ENCODE measurements at places on chromosomes 5 and 9. TPM values are rescaled to one million over a fixed set of nuclear protein-coding genes. Genes with fewer than 3 reads are reported as not detected.

DNA sequence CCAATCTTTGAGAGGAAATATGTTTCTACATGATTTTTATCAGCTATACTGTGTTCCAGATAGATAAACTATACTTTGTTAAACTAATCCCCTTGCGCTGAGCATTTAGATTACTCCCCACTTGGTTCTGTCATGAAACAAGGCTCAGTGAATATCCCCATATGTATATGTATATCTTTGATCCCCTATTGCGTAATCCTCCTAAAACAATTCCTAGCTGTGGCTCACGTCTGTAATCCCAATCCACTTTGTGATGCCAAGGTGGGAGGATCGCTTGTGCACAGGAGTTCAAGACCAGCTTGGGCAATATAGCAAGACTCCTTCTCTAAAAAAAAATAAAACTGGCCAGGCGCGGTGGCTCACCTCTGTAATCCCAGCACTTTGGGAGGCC is 2.7 kb downstream of the PHYHD1 start:
- DNase-seq = no peak
- no peaks in the 10 kb centered on the region for H3K27me3 ChIP-seq
- no peaks in the 10 kb centered on the region for H3K36me3 ChIP-seq
- H3K4me3 ChIP-seq = no peak overlapping the region

DNA sequence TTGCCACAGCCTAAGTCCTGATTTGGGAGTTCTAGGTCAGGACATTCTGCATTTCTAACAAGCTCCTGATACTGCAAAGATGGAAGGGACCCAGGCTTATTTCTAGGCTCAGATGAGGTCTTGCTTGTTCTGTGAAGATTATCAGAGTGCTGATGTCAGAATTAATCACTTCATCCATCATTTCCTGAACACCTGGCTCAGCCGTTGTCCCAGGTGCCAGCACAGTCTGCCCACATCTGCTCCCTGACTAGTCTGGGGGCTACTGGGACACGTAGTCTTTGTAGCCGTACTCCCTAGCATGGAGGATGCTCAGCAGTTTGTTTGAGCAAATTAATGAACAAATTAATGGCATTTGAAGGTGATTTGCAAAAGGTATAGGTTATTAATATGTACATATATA is 17.9 kb upstream of the SPINK4 start:
- no peaks in the 10 kb centered on the region for H3K36me3 ChIP-seq
- H3K27me3 ChIP-seq = no peaks in the 10 kb centered on the region
- no peak overlapping the region for H3K27ac ChIP-seq
- H3K4me3 ChIP-seq = no peak overlapping the region

GRCh38 chr5:37847978-37848425 is 8.2 kb upstream of the GDNF start:
- peaks cover 4% of the 10 kb centered on the region for H3K4me1 ChIP-seq
- H3K27ac ChIP-seq = no peak overlapping the region
- no peak overlapping the region for H3K4me3 ChIP-seq
- H3K36me3 ChIP-seq = no peaks in the 10 kb centered on the region

- peak overlapping the region; percentile 66 for H3K27ac ChIP-seq
- H3K4me1 ChIP-seq = peaks cover 8% of the 10 kb centered on the region
- H3K27me3 ChIP-seq = no peaks in the 10 kb centered on the region
- no peaks in the 10 kb centered on the region for H3K36me3 ChIP-seq
- H3K4me3 ChIP-seq = no peak overlapping the region
Measured at GRCh38 chr5:4019841-4020240, 424.2 kb downstream of the IRX1 start.

The SPATA31C1 gene
- not detected for total RNA-seq

The SLC34A3 gene
- total RNA-seq = not detected

DNA sequence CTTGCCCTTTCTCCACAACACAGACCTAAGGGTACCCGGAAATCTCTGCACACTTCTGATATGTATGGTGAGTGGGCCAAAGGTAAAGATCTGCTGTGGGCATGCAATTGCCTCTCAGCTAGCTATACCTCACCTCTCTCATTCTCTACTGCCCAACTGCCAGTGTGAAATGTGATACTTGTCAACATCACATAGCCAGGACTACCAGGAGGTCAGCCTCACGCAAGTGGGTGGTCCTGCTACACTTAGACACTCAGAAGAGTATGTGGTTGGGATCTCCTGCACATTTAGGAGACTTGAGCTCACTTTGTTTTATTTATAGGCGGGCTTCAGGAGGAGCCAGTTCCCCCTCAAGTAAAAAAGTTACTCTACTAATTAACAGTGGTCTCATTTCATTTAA is 88.0 kb upstream of the MAN2A1 start:
- no peaks in the 10 kb centered on the region for H3K4me1 ChIP-seq
- H3K4me3 ChIP-seq = no peak overlapping the region
- H3K36me3 ChIP-seq = no peaks in the 10 kb centered on the region
- H3K27ac ChIP-seq = no peak overlapping the region
- DNase-seq = no peak

The CTXN3 gene
- total RNA-seq = not detected

- no peaks in the 10 kb centered on the region for H3K36me3 ChIP-seq
- H3K4me1 ChIP-seq = peaks cover 23% of the 10 kb centered on the region
- H3K27me3 ChIP-seq = no peaks in the 10 kb centered on the region
- DNase-seq = no peak
- H3K4me3 ChIP-seq = no peak overlapping the region
Measured at GRCh38 chr5:159917994-159918393, 1.7 kb downstream of the ADRA1B start.

DNA sequence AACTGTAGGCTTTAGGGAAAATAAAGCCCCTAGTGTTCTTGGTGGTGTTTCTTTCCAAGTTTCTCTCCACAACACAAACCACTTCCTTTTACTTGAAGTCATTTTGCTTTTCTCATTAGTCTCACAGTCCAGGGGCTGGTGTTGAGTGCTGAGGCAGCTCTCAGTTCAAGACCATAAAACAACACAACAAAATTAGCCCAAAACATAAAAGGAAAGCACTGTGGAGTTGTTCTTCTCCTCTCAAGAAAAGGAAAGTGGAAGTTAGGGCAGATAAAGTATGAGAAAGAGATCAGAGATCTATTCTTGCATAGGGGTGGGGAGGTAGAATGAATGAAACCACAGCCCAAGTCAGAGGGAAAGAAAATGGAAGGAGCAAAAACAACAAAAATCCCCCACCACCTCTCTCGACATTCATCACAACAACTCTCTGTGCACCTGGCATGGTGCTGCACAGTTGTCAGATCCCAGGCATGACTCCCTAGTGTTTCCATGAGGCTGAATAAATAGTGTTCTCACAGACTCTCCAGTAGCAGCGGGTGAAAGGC is 569.9 kb downstream of the RAB3C start:
- no peaks in the 10 kb centered on the region for H3K36me3 ChIP-seq
- H3K4me1 ChIP-seq = peaks cover 3% of the 10 kb centered on the region

GRCh38 chr9:84669288-84670137 is at the start of gene NTRK2:
TSS of gene NTRK2 (plus strand) at chr9:84669729. CDS start at chr9:84670749, 1,020 bp downstream.
- no peak for DNase-seq
- H3K27ac ChIP-seq = peak within 1 kb of the TSS; percentile 60

GRCh38 chr9:101094686-101095085 is 66.2 kb downstream of the PLPPR1 start:
- H3K27ac ChIP-seq = no peak overlapping the region
- DNase-seq = no peak
- H3K36me3 ChIP-seq = no peaks in the 10 kb centered on the region
- H3K4me3 ChIP-seq = no peak overlapping the region
- no peaks in the 10 kb centered on the region for H3K4me1 ChIP-seq

- peaks cover 10% of the 10 kb centered on the region for H3K4me1 ChIP-seq
- no peak overlapping the region for H3K4me3 ChIP-seq
- H3K27me3 ChIP-seq = no peaks in the 10 kb centered on the region
- no peak for DNase-seq
Measured at GRCh38 chr5:115456539-115457040, 88.0 kb downstream of the FEM1C start.

Data from esophagus muscularis mucosa (tissue), 4 donors.